A549 treated with AZD2906 at 1 μM for 4 hours (cell line): ENCODE measurements at places on chromosomes 7 and 10. TPM values are rescaled to one million over a fixed set of nuclear protein-coding genes. Genes with fewer than 3 reads are reported as not detected.

The PRLHR gene
- not detected in 5 replicates for total RNA-seq

The SPOCK2 gene
- total RNA-seq: 0.29 to 0.53 TPM (median 0.40 TPM) in 5 replicates

The MKX gene
- not detected in 5 replicates for total RNA-seq

The CREB3L2 gene
- 22.9 to 34.7 TPM (median 27.5 TPM) in 5 replicates for total RNA-seq

The LRRN3 gene
- total RNA-seq: not detected in 5 replicates

The NEBL gene
- total RNA-seq: 7.9 to 13.0 TPM (median 10.6 TPM) in 5 replicates

The ZNF722 gene
- not detected in 5 replicates for total RNA-seq

The CYP2C8 gene
- total RNA-seq: not detected in 5 replicates

The ST8SIA6 gene
- 0.03 to 0.14 TPM (median 0.06 TPM) in 4 of 5 replicates, not detected in the other for total RNA-seq

The CDNF gene
- 0.77 to 1.3 TPM (median 0.92 TPM) in 5 replicates for total RNA-seq

The PIK3CG gene
- total RNA-seq: not detected in 5 replicates

The SLC35B4 gene
- 27.3 to 34.4 TPM (median 33.0 TPM) in 5 replicates for total RNA-seq

The CRYGN gene
- not detected in 5 replicates for total RNA-seq

The CTNNA3 gene
- total RNA-seq: not detected in 5 replicates

The LOXL4 gene
- 1.4 to 1.6 TPM (median 1.5 TPM) in 5 replicates for total RNA-seq

The SFMBT2 gene
- 5.9 to 7.6 TPM (median 7.0 TPM) in 5 replicates for total RNA-seq

The KIF20B gene
- 11.5 to 17.0 TPM (median 13.5 TPM) in 5 replicates for total RNA-seq

The TMEM120A gene
- 38.6 to 50.5 TPM (median 45.9 TPM) in 5 replicates for total RNA-seq

The DYDC2 gene
- 0.09 to 0.19 TPM in 2 of 5 replicates, not detected in the others for total RNA-seq

The HOXA3 gene
- 3.7 to 5.6 TPM (median 4.7 TPM) in 5 replicates for total RNA-seq

The ZNF398 gene
- total RNA-seq: 8.6 to 9.9 TPM (median 9.1 TPM) in 5 replicates

The TMEM184A gene
- total RNA-seq: 6.5 to 10.4 TPM (median 8.1 TPM) in 5 replicates

The FKBP9 gene
- total RNA-seq: 71.4 to 143 TPM (median 85.5 TPM) in 5 replicates

The ANKRD7 gene
- total RNA-seq: 0.05 to 0.21 TPM (median 0.13 TPM) in 4 of 5 replicates, not detected in the other

The MGAM2 gene
- total RNA-seq: 0.01 to 0.02 TPM (median 0.02 TPM) in 3 of 5 replicates, not detected in the others

The TMEM130 gene
- 0.30 to 0.59 TPM (median 0.38 TPM) in 5 replicates for total RNA-seq

The H2BK1 gene
- total RNA-seq: not detected in 5 replicates

The CFAP58 gene
- total RNA-seq: 0.08 to 0.14 TPM (median 0.10 TPM) in 5 replicates

The CALML5 gene
- not detected in 5 replicates for total RNA-seq
